A549 treated with dexamethasone at 1 μM for 4 hours (cell line): ENCODE measurements at places on chromosomes 7 and 10. TPM values are rescaled to one million over a fixed set of nuclear protein-coding genes. Genes with fewer than 3 reads are reported as not detected.

Gene GBX1
- 0.09 to 0.22 TPM (median 0.13 TPM) in 4 of 5 replicates, not detected in the other for total RNA-seq

Gene PTPRZ1
- total RNA-seq = not detected in 5 replicates

Gene MCU
- 25.2 to 31.9 TPM (median 28.3 TPM) in 5 replicates for total RNA-seq

Gene IRF5
- total RNA-seq = 11.9 to 16.6 TPM (median 15.9 TPM) in 5 replicates

Gene LAMB4
- total RNA-seq = 0.13 to 0.36 TPM (median 0.19 TPM) in 5 replicates

Gene NUDT13
- 2.4 to 3.7 TPM (median 2.7 TPM) in 5 replicates for total RNA-seq

Gene RSPH10B2
- total RNA-seq = 0.06 to 0.15 TPM (median 0.09 TPM) in 4 of 5 replicates, not detected in the other

Gene FKBP6
- not detected in 5 replicates for total RNA-seq

Gene C10orf90
- total RNA-seq = 2.9 to 3.8 TPM (median 3.3 TPM) in 5 replicates

Gene FAM107B
- total RNA-seq = 100 to 136 TPM (median 120 TPM) in 5 replicates

Gene XRCC2
- 3.7 to 5.6 TPM (median 5.2 TPM) in 5 replicates for total RNA-seq

Gene MSMB
- 0.46 TPM in 1 of 5 replicates, not detected in the others for total RNA-seq

Gene GPR22
- not detected in 5 replicates for total RNA-seq

Gene TMEM270
- total RNA-seq = 0.11 to 0.25 TPM (median 0.21 TPM) in 5 replicates

Gene EEF1AKMT2
- 15.0 to 19.7 TPM (median 16.6 TPM) in 5 replicates for total RNA-seq

Gene C1GALT1
- 22.9 to 30.6 TPM (median 26.0 TPM) in 5 replicates for total RNA-seq

Gene TMEM196
- not detected in 5 replicates for total RNA-seq

Gene FAM3C
- 33.2 to 43.7 TPM (median 40.5 TPM) in 5 replicates for total RNA-seq

Gene SPDYE11
- total RNA-seq = not detected in 5 replicates

Gene FAM25A
- not detected in 5 replicates for total RNA-seq

Gene CRYGN
- total RNA-seq = not detected in 5 replicates

Gene PRKG1
- 0.01 TPM in 3 of 5 replicates, not detected in the others for total RNA-seq

Gene FRA10AC1
- 5.1 to 5.8 TPM (median 5.4 TPM) in 5 replicates for total RNA-seq

Gene SPDYE16
- total RNA-seq = 0.04 TPM in 1 of 5 replicates, not detected in the others

Gene POM121C
- 26.0 to 47.6 TPM (median 43.8 TPM) in 5 replicates for total RNA-seq

Gene HABP2
- 0.07 to 0.14 TPM (median 0.11 TPM) in 5 replicates for total RNA-seq
